Daoy (cell line): ENCODE measurements at places on chromosomes 11 and 22. TPM values are rescaled to one million over a fixed set of nuclear protein-coding genes. Genes with fewer than 3 reads are reported as not detected.

- no peak for DNase-seq
Measured at GRCh38 chr11:117201658-117202305, 2.6 kb downstream of the TAGLN start.

DNA sequence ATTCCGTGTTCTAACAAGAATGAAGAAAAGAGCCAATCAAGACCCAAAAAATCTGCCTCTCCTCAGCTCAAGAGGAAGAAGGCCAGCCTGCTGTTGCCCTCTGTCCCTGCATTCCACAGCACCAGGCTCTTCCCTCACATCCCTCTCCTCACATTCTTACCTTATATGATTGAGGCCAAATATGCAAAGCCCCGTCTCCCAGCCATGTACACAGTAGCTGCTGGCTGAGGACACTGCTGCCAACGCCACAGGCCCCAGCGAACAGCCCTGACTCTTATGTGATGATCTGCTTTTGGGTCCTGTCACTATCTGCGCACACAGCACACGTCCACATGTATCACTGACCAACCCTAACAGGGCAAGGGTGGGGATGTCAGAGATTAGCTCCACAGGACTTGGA is 60.2 kb downstream of the MICAL3 start:
- DNase-seq: no peak

GRCh38 chr11:31096191-31096805 is 273.2 kb downstream of the DCDC1 start:
- DNase-seq: no peak

DNA sequence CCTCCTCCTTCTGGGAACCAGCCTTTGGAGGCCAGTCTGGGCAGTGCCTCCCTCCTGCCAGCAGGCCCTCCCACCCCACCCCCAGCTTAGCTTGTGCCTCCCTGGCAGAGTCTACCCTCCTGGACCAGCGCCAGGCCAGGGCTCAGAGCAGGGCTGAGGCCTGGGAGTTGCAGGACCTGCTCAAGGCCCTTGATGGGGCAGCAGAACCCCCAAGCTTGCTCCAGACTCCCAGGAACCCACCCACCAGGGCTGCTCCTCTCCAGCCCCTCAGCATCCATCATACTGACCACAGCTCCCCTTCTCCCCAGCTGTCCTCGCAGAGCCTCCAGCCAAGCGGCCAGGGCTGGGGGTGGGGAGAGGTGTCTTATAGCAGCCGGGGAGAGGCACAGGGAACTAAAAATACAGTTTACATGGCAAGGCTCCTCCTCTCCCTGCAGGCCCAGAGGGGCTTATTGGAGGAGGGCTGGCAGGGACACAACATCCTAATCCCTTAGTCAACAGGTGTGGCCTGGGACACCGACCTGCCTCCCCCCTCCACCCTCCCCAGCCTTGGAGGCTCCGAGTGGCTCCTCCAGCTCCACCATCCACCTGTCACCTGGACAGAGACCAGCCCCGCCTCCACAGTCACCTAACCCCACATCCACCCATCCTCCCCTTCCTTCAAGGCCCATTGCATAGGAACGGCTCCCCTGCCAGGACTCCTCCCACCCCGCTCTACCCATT is 5.2 kb upstream of the MB start:
- peak; percentile 47 for DNase-seq

The SYCE3 gene
- total RNA-seq: 0.51 TPM in 1 of 2 replicates, not detected in the other
